ENCODE measurements at places on chromosomes 3 and 15.

DNA sequence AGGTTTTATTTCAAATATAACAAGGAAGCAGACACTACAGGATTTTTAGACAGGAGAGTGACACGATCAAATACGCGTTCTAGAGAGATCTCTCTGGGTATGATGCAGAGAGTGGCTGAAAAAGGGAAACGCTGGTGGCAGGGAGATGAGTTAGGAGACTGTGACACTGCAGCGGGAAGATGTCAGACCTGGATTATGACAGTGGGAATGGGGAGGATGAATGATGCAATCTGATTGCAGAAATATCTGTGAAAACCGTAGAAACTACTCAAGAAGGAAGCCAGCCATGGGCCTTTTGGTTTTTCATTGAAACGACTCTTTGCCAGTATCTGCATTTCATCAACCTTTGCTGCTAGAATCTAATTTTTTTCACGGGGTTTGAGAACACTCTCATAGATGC, 157.9 kb downstream of the FAM43A start:
- DNase-seq, result no peak

DNA sequence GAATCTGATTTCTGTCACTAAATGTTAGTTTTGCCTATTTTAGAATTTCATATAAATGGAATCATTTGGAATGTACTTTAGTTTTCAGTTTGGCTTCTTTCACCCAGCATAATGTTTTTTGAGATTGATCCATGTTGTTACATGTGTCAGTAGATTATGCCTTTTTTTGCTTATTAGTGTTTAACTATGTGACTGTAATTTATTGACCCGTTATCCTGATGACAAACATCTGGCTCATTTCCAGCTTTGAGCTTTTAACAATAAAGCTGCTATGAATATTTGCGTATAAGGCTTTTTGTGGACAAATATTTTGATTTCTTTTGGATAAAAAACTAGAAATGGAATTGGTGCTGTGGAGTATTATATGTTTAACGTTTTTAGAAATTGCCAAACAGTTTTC, 254.5 kb upstream of the CFAP20DC start:
- no peak for DNase-seq

- DNase-seq, result no peak
These were observed 20.3 kb upstream of the RAB6B start for GRCh38 chr3:133915685-133916658.

DNA sequence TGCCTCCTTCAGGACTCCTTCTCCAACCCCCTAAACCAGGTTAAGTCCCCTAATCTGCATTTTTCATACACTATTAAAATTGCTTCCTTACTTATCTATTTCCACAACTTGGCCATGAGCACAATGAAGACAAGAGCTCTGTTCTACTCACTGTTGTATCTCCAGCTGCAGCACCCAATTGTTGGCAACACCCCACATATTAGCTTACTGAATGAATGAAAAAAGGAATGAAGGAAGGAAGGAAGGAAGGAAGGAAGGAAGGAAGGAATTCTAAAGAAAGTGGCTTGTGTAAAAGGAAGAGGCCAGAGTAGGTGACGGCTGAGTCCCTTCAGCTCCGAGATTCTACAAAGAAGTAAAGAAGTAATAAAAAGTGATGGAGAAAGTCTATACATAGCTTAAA, 444.7 kb downstream of the ERC2 start:
- DNase-seq, result no peak

DNA sequence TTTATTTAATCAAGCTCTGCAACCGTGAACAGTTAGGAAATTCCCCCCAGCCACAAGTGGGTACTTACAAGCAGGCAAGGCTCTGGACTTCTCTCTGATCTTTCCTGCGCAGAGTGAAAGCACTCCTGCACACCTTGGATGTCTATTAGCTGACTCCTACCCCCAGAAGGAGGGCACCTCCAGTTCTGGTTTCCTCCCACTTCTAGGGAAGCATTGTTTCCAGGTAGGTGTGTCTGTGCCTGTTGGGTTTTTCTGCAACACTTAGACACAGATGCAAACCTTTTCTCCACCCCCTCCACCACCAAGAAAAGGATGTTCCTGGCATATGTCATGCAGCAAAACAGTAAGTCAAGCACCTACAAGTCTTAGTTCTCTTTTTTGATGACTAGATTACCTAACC, at the start of gene ZBED2:
TSS of gene ZBED2 (minus strand) at position 115 of the 400 bp plus-strand sequence. CDS start 1,145 bp downstream, outside the sequence.
- peak; percentile 56 for DNase-seq

DNA sequence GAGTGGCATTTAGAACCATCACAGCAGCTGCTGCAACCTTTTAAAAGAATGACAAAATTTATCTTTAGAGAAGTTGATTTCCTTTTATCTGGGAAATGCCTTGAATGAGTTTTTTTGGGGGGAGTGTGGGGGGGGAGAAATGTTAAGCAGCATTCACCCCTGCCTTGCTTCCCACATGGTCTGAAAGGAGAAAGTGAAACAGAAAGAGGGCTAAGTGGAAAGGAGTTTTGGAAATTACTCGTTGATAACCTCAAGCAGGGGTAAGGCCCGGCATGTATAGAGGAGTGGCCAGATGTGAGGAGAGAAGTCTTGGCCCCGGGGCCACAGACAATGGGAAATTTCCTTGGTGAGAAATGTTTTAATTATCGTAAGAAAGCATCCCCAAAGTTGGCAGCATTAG, 23.5 kb downstream of the B3GALNT1 start:
- no peak for DNase-seq

GRCh38 chr3:15217841-15218267, 11.8 kb downstream of the CAPN7 start:
- DNase-seq, result no peak

- no peak for DNase-seq
These were observed 10.3 kb downstream of the PPP1R2 start for GRCh38 chr3:195532834-195533233.

GRCh38 chr3:9078561-9079240, 115.4 kb upstream of the RAD18 start:
- DNase-seq, result no peak

DNA sequence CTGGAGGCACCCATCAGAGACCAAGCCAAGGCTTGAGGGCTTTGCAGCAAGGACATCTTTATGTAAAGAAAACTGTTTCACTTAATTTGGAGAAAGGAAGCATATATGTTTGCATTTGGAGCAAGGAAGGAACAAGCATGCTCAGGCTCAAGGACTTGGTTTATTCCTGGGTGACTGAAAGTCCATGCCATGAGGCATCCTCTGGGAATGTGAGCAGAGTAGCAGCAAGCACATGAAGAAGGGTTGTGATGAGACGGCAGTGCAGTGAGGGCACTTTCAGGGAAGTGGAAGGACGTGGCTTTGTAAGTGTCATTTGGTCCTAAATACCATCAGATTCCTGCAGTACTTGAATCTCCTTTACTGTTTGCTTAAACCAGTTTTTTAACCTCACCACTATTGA, 26.8 kb downstream of the POLG start:
- no peak for DNase-seq

All from stimulated activated naive B cell treated with anti-CD40 and anti-IgM and Interleukin-4, amounts not matched to agents 10 μg/mL and 1 μg/mL and 100 μg/mL, for 72 hours (primary cell).